Stimulated activated CD8-positive, alpha-beta memory T cell treated with anti-CD3 and anti-CD28 coated beads, Interleukin-7, amount 100 ng/mL, for 1 hour (primary cell): ENCODE measurements at places on chromosomes 3 and 15.

DNA sequence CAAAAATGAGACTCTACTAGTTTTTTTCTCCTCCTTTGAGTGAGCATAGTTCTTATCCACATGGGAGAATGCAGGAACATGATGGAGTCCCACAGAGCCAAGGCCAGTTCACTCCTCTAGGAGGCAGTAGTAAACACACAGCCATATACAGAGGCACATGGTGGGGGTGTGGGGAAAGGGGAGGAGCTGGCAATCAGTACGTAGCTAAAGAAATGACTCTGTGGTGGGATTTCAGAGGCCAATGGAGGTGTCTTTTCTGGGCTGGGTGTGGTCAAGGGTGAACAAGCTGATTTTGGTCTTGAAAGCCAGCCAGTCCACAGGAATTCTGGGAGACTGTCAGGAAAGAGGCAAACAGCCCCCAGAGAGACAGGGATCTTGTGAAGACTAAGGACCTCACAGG, 6.6 kb upstream of the RAB11A start:
- no peak for DNase-seq

GRCh38 chr15:101172501-101173071, 79.3 kb downstream of the CHSY1 start:
- DNase-seq = no peak

- no peak for DNase-seq
Measured at GRCh38 chr15:83695246-83695645, 41.3 kb downstream of the ADAMTSL3 start.

- no peak for DNase-seq
Measured at GRCh38 chr15:85006201-85006600, 24.5 kb downstream of the PDE8A start.
